ENCODE measurements at places on chromosomes 4 and X.

GRCh38 chr4:93065790-93066189, 762.0 kb downstream of the GRID2 start:
- DNase-seq = no peak

DNA sequence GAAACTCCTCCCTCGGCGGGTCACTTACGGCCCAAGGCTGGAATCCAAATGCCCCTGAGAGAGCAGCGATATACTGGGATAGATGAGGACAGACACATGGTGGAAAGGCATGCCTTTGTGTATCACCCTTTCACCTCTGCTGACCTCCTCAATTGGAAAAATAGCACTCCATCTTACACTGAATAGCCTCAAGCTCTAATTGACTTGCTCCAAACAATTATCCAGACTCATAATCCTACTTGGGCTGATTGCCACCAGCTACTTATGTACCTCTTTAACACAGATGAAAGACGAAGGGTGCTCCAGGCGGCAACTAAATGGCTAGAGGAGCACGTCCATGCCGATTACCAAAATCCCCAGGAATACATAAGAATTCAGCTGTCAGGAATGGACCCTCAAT, 1142.2 kb downstream of the ARAP2 start:
- no peak for DNase-seq

DNA sequence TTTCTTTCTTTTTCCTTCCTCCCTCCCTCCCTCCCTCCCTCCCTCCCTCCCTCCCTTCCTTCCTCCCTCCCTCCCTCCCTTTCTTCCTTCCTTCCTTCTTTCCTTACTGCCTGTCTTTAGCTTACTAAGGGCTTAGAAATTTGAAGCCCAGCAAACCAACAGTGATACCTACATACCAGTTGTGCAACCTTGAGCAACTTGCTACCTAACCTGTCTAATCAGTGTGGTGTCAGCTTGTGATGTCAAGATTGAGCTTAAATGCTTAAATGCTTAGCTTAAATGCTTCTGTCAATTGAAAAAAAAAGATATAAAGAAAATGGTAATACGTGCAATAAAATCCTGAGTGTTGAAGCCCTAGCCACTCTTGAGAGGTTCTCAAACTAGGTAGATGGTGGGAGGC, 728.6 kb downstream of the TRIML1 start:
- DNase-seq = no peak

DNA sequence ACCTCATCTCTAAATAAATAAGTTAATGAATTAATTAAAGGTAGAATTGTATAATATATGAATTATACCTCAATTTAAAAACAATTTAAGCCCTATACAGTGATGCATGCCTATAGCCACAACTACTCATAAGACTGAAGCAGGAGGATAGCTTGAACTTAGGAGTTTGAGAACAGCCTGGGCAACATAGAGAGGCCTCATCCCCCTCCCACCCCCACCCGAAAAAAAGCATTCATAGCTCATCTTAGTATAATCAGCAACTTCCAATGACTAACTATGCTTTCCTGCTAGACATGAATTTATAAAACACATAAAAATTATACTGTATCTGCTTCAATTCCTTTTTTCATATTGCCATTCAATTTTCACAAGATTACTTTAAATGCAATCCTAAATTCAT, 1.6 kb downstream of the LRBA start:
- no peak for DNase-seq

DNA sequence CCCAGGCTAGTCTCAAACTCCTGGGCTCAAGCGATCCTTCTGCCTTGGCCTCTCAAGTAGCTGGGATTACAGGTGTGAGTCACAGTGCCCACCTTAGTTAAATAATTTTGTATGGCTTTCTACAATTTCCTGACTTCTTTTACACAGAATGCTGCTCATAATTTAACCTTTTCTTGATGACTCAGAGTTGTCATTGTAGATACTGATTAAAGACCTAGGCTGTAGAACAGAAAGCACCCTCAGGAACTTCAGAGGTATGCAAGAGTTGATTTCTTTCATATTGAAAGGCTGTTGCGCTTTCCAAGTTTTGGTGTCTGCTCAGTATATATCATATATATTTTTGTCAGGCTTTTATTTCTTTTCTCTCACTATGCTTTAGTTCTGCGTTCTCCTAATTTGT, 21.1 kb upstream of the GPR34 start:
- DNase-seq = no peak

DNA sequence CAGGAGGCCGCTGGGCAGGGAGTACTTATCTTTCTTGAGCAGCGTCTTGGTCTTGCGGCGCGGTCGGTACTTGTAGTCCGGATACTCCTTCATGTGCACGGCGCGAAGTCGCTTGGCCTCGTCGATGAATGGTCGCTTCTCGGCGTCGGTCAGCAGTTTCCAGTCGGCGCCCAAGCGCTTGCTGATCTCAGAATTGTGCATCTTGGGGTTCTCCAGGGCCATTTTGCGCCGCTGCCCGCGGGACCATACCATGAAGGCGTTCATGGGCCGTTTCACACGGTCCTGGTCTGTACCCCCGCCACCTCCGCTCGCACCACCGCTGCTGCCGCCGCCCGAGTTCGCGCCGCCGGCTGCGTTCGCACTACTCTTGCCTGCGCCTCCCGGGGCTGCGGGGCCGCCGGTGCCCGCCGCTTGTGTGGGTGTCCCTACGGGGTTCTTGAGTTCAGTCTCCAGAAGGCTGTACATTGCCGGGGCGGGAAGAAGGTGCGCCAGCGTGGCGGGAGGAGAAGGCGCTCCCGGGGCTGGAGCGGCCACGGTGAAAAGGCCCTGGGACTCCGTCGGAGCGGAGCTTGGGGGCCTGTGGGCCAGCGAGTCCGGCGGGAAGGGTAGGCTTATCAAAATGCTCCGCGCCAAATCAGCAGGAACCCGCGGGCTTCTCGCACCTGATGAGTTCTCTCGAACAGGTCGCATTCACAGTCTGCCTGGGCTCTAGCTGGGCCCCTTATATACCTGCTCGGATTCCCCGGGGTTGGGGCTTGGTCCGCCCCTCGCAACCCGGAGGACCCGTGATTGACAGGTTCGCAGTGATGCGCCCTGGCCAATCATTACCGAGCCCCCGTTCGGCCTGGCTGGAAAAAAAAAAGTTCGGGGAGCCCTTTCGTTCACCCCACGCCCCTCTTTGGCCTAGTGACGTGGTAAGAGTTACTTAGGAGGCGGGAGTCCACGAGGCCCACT, at the start of gene SOX3:
SOX3 (minus strand) TSS at position 699 of the 954 bp plus-strand sequence; CDS start at position 690, 9 bp downstream.
- no peak for DNase-seq

DNA sequence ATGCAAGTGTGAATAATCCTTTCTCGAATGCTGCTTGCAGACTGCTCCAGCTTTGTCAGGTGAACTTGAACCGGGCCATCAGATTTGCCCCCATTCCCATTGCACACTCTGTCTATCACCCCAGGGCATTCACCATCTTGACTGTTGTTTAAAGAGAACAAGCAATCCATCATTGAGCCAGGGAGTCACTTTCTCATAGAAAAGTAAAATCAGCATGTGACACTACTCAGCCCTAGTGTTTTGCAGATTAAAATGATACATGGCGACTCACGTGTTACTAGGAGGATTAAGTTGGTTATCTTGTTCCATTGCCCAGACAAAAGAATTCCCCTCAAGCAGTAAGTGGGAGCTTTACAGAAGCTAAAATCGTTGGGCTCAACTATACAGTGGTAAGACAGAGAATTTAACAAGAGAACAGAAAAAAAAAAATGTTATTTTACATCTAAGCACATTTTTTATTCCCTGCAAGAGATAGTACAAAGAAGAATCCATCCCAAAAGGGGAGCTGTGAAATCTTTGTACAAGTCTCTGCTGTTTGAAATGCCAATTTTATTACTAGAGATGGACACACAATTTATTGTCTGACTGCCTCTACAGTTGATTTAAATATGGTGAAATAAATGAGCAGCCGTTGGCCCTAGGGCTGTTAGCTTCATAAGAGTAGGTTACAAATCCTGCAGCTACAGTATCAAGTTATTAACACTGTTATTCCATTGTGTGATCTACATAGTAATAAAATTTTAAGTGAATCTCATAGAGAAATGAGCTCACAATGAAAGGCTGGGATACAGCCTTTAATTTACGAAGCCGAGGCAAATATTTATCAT, 67.5 kb downstream of the NEUROG2 start:
- DNase-seq = no peak

DNA sequence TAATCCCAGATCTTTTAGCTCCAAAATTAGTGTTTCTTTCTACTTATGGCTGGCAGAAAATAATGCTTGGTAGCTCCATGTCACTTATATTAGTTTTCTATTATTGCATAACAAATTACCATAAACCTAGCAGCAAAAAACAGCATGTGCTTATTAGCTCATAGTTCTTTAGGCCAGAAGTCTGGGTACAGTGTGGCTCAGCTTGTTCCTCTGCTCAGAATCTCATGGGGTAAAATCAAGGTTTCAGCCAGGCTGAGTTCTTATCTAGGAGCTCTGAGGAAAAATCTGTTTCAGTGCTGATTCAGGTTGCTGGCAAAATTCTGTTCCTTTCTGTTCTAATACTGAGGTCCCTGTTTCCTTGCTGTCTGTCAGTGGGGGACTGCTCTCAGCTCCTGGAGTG, 101.1 kb downstream of the CT47B1 start:
- no peak for DNase-seq

DNA sequence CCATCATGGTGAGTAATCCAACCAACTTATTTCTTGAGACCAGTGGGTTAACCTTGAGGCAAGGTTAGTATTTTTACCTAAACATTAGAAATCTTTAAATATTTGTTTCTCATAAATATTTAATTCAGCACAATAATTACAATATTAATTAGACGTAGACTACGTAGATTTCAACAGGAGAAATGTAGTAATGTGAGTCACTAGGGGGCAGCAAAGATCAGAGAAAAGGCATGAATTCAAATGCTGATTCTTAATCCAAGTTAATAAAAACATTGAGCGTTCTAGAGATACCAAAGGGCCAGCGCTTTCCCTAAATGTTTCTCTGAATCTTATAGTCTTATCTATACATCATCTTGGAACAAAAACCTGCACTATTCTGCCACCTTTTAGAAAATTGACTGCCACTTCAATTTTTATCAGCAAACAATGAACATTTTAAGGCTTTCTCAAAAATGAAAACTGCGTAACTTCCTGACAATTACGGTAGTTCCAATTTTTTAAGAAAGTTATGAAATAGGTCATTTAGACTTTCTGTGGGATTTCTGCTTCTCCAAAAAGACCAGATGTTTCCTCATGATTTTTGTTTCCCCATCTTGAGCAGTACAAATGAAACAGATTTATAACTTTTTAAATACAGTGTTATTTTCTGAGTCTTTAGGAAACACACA, 180.7 kb downstream of the GASK1B start:
- no peak for DNase-seq

DNA sequence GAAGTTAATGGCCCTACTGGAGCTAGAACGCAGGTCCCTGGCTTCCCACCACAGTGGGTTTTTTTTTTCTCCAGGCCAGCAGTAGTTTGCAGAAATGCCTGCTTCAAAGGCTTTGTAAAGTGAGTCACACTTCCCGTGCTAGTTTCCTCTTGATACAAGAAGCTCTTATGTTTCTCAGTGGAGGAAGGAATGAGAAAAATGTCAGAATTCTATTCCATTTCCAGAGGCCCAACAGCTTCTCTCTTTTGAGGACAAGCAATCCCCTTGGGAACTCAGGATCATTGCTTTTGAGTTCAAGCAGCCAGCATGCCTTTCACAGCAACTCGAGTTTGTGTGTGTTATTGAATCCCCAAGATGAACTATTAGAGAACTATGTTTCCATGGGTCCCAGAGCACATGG, 134.3 kb downstream of the GUCY2F start:
- DNase-seq = no peak

GRCh38 chr4:184734758-184735157, 862 bp upstream of the CENPU start:
- DNase-seq = no peak

GRCh38 chrX:120452131-120452530, 17.0 kb downstream of the LAMP2 start:
- no peak for DNase-seq

DNA sequence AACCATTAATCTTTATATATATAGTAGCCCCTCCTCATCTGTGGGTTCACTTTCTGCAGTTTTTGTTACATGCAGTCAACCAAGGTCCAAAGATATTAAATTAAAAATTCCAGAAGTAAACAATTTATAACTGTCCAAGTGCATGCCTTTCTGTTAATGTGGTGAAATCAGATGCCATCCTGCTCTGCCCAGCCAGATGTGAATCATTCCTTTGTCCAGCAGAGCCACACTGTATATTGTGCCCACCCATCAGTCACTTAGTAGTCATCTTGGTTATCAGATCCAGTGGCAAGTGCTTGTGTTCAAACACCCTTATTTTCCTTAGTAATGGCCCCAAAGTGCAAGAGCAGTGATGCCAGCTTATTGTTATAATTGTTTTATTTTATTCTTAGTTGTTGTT, 17.2 kb upstream of the PRDM5 start:
- no peak for DNase-seq

DNA sequence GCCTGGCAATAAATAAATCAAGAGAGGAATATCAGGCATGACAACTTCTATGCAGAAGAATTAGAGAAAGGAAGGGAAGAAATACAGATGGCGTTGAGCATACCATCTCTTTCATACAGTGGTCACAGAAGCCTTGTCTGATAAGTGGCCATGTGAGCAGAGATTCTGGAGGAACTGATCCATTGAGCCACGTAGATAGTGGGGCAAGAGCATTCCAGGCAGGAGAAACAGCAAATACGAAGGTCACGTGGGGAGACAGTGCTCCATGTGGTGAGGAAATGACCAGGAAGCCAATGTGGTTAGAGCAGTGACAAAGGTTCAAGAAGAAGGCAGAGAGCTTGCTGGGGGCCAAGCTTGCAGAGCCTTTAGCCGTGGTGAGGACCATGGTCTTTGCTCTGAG, 226.7 kb upstream of the NOCT start:
- no peak for DNase-seq

DNA sequence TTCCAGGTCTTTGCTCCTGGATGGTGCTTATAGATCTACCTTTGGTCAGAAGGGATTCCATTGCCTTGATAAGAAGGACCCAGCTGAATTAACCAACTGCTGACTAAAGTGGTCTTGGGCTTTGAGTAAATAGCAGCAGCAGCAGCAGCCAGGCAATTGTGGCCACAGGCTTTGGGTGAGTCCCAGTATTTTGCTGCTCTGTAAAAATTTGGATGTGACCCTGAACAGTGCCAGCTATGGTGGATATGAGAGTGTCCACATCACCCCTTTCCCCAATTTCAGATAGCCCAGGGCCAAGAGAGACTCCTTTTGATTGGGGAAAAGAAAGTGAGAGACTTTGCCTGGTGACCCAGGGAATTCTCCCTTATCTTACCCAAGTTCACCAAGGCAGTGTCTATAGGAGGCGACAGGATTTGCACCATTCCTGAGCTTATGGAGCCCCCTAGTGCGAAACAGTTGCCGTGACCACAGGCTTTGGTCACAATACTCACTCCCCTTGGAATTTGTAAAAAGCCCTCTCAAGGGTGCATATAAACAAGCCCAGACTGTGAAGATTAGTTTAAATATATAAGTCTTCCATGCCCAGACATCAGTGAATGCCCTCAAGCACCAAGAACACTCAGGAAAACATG, 518.0 kb downstream of the TMA16 start:
- no peak for DNase-seq

- DNase-seq = no peak
These were observed 63.8 kb upstream of the TAPT1 start for GRCh38 chr4:16289897-16290554.
